ENCODE measurements at places on chromosomes 7 and 10. TPM values are rescaled to one million over a fixed set of nuclear protein-coding genes. Genes with fewer than 3 reads are reported as not detected.
A peak's percentile ranks its signal among the peaks of the same experiment; 100 is the strongest.

The TBATA gene
- total RNA-seq: not detected

DNA sequence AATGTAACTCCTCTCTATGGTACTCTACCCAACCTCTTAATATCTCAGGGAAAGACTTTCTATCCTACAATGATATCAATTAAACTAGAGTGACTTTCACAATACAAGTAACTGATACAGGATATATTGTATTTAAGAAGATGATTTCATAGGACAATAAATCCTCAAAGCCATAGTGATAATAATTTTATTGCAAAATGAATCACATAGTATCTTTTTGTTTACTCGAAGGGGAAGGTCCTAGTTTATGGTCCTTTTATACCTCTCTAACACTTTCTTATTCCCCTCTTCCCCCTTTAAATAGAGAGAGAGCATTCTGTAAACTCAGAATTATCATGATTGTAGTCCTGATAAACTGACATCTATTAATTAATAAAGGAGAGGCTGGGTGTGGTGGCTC, 56.4 kb downstream of the TMEM106B start:
- no peak overlapping the region for H3K27ac ChIP-seq
- no peak overlapping the region for H3K4me3 ChIP-seq
- H3K4me1 ChIP-seq: no peaks in the 10 kb centered on the region

GRCh38 chr10:67200913-67201564, 275.2 kb downstream of the LRRTM3 start:
- H3K4me1 ChIP-seq: no peaks in the 10 kb centered on the region
- H3K4me3 ChIP-seq: no peak overlapping the region

- H3K36me3 ChIP-seq: no peaks in the 10 kb centered on the region
- H3K27ac ChIP-seq: no peak overlapping the region
- H3K27me3 ChIP-seq: no peaks in the 10 kb centered on the region
- H3K4me3 ChIP-seq: no peak overlapping the region
These were observed 43.7 kb downstream of the CPVL start for GRCh38 chr7:29102558-29103151.

- no peaks in the 10 kb centered on the region for H3K27me3 ChIP-seq
- no peaks in the 10 kb centered on the region for H3K36me3 ChIP-seq
- H3K27ac ChIP-seq: no peak overlapping the region
- no peak for DNase-seq
These were observed 58.1 kb downstream of the AGMO start for GRCh38 chr7:15503603-15504290.

The IFIT1B gene
- total RNA-seq: not detected

The TIAL1 gene
- total RNA-seq: 63.5 TPM

DNA sequence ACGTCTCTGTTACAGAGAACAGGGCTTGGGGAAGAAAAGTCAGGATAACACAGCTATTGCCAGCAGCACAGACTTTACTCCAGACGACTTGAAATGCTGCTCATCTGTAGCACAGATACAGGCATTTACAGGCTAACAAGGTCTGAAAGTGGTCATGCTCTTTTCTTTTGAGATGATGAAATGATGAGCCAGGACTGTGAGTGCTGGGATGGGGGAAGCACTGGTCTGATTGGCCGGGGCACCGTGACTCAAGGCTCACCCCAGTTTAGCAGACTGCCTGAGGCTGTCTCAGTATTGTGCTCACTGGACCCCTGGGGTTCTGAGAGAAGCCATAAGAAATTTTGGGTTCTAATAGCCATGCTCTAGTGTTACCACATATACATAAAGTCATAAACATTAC, 12.4 kb downstream of the SMKR1 start:
- H3K4me1 ChIP-seq: no peaks in the 10 kb centered on the region
- H3K27ac ChIP-seq: no peak overlapping the region
- no peaks in the 10 kb centered on the region for H3K36me3 ChIP-seq
- H3K27me3 ChIP-seq: no peaks in the 10 kb centered on the region
- no peak overlapping the region for H3K4me3 ChIP-seq
- no peak for DNase-seq

DNA sequence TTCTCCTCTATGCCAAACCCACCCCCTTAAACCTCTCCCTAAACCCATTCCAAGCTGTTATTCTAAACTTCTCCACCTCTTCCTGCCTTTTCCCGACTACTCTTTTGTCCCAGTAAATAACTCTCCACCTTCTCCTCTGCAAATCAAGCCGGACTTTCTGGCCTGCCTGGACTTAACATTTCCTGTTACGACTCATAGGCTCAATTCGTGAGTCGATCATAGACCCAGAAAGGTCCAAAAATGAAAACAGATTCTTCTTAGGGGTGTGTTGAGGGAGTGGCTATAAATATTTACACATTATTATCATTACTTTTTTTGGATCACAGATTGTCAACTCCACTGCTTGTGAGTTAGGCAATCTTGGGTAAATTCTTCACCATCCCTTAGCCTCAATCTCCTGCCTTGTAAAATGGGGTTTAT, 59.0 kb upstream of the HABP2 start:
- H3K27ac ChIP-seq: no peak overlapping the region
- peaks cover 8% of the 10 kb centered on the region for H3K27me3 ChIP-seq
- no peaks in the 10 kb centered on the region for H3K4me1 ChIP-seq
- H3K4me3 ChIP-seq: no peak overlapping the region
- no peak for DNase-seq
- H3K36me3 ChIP-seq: no peaks in the 10 kb centered on the region

The HBP1 gene
- total RNA-seq: 56.0 TPM

DNA sequence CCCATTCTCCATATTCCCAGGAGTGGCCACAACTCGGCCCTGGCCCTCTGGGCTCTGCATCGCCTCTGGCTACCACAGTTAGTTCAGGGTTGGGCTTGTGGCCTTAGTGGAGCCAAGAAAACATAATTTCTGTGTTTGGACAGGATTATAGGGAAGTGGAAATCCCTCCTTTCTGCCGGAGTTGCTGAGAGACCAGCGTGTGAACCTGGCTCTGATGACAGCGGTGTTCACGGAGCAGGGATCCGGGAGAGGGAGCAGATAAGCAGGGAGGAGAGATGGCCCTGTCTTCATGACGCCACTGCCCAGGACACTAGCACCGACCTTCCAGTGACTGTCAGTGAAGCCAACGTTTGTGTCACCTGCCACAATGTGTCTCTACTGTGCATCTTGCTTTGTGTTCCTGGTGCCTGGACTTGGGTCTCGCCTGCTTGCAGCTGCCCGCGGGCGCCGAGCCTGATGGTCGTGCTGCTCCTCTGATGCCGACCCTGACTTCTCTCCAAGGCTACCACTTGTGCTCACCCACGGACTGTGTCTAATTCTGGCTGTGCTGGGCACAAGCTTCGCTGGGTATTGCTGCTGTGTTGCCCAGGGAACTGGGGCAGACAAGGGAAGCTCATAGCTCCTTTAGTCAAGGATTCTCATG, 67.0 kb upstream of the VIPR2 start:
- no peaks in the 10 kb centered on the region for H3K36me3 ChIP-seq
- H3K27ac ChIP-seq: no peak overlapping the region
- no peak for DNase-seq
- H3K27me3 ChIP-seq: no peaks in the 10 kb centered on the region
- no peak overlapping the region for H3K4me3 ChIP-seq

GRCh38 chr7:96241855-96242254, 80.0 kb downstream of the SLC25A13 start:
- no peak for DNase-seq
- H3K36me3 ChIP-seq: no peaks in the 10 kb centered on the region
- H3K4me1 ChIP-seq: no peaks in the 10 kb centered on the region
- H3K27me3 ChIP-seq: no peaks in the 10 kb centered on the region
- no peak overlapping the region for H3K27ac ChIP-seq

The ADD3 gene
- 114 TPM for total RNA-seq

- H3K4me1 ChIP-seq: peaks cover 7% of the 10 kb centered on the region
- no peaks in the 10 kb centered on the region for H3K36me3 ChIP-seq
- no peak overlapping the region for H3K4me3 ChIP-seq
- DNase-seq: no peak
These were observed 69.1 kb downstream of the SLIT1 start for GRCh38 chr10:97116462-97117162.

- no peaks in the 10 kb centered on the region for H3K27me3 ChIP-seq
- peak; percentile 25 for DNase-seq
- H3K27ac ChIP-seq: no peak overlapping the region
These were observed 520.0 kb downstream of the PARD3 start for GRCh38 chr10:34295142-34295548.

- no peaks in the 10 kb centered on the region for H3K36me3 ChIP-seq
- H3K4me3 ChIP-seq: no peak overlapping the region
- peak; percentile 53 for DNase-seq
- peaks cover 17% of the 10 kb centered on the region for H3K4me1 ChIP-seq
- no peaks in the 10 kb centered on the region for H3K27me3 ChIP-seq
These were observed 48.0 kb upstream of the MSRB2 start for GRCh38 chr10:23047201-23048050.

DNA sequence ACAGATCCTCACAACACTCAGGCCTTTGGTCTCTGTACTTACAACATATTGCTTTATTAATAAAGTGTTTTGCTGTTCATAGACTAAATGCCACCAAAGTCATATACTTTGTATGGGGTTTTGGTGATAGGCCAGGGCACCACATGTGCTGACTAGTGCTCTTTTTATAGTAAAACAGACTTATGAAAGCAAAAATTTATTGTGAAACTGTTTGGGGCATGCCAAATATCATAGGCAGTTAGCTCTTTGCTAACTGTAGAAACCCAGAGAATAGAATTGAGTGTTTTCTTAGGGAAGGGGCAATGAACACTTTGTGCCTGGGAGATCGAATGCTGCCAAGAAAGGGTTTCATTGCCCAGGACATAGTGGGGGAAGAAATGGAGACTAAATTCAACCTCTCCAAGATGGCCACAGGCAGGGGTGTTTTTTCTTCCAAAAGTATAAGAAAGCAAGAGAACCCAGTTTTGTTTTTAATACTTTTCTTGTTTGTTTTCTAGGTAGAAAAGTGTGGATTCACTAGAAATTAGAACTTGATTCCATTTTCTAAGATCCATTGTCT, 142.7 kb downstream of the TRIL start:
- peaks cover 14% of the 10 kb centered on the region for H3K4me1 ChIP-seq
- H3K27ac ChIP-seq: no peak overlapping the region
- no peak overlapping the region for H3K4me3 ChIP-seq
- H3K36me3 ChIP-seq: no peaks in the 10 kb centered on the region
- DNase-seq: peak; percentile 17
- H3K27me3 ChIP-seq: no peaks in the 10 kb centered on the region

- no peak overlapping the region for H3K4me3 ChIP-seq
- no peak overlapping the region for H3K27ac ChIP-seq
- DNase-seq: no peak
- H3K4me1 ChIP-seq: peaks cover 38% of the 10 kb centered on the region
These were observed 62.6 kb upstream of the EFCAB10 start for GRCh38 chr7:105643851-105644250.

GRCh38 chr10:22992075-22992474, 64.2 kb downstream of the ARMC3 start:
- no peak for DNase-seq
- no peaks in the 10 kb centered on the region for H3K36me3 ChIP-seq
- H3K27me3 ChIP-seq: no peaks in the 10 kb centered on the region
- no peak overlapping the region for H3K27ac ChIP-seq
- peaks cover 6% of the 10 kb centered on the region for H3K4me1 ChIP-seq

DNA sequence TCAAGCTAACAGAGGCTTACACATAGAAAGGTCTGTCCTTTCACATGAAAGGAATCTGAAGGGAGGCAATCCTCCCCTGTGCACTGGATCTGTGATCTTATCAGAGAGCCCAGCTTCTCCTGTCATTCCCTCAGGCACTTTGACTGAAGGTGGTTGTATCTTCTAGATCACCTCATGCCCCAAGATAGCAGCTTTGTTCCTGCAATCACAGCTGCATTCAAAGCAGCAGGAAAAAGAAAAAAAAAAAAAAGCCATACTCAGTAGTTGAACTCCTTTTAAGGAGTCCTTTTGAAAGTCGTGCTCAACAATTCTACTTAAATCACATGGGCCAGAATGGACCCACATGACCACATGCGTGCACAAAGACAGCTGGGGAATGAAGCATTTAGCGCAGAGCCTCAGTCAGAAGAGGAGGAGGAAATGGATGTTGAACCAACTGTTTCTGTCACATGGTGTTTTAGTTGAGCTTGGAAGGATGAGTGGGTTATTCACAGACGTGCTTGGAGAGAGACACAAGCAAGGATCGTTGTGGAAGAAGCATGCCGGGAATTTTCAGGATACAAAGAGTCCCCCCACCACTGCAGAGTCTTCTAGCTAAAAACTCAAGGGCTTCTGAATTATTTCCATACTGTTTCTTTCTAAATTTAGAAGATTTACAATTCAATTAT, 13.0 kb upstream of the PFKP start:
- peaks cover 35% of the 10 kb centered on the region for H3K4me1 ChIP-seq
- no peak overlapping the region for H3K4me3 ChIP-seq
- no peaks in the 10 kb centered on the region for H3K27me3 ChIP-seq
- no peaks in the 10 kb centered on the region for H3K36me3 ChIP-seq
- H3K27ac ChIP-seq: peak overlapping the region; percentile 82

DNA sequence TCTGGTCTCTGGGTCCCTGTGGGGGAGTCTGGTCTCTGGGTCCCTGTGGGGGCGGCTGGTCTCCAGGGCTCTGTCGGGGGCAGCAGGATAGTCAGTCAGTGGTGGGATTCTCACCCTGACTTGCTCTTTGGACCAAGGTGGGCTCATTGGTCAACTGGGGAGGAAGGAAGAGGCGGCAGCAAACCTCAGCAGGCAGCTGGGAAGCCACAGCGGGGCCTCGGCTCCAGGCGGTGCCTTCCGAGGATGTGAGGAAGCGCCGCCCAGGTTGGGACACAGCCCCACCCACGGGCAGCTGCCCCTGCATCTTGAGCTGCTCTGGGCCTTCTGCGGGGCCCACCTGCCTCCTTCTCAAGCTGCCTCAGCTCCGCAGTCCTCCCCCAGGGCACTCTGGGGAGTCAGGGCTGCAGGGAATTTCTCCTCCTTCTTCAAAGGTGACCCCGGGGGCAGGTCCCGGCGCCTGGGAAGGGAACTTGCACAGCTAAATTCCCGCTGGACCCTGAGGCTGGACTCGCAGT, 20.4 kb upstream of the KNDC1 start:
- no peak overlapping the region for H3K27ac ChIP-seq
- H3K36me3 ChIP-seq: no peaks in the 10 kb centered on the region
- DNase-seq: no peak
- H3K4me1 ChIP-seq: peaks cover 20% of the 10 kb centered on the region
- H3K4me3 ChIP-seq: no peak overlapping the region
- H3K27me3 ChIP-seq: no peaks in the 10 kb centered on the region

DNA sequence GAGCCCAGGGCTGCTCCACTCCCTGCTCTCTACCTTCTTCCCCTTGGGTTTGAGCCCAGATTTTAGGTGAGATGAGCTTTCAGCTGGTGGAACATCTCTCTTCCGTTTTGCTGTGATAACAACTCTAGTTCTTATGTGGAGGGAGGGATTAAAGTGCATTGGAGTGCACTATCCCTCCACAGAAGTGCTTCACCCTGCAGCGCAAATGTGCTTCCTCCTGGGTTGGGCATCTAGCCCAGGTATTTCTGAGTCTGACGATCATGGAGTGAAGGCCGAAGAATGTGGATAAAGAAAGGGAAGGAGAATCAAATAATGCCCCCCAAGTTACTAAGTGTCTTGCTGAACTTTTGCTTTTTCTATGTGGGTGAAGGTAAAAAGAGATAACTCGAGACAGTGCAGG, 157.4 kb downstream of the CACNB2 start:
- no peak overlapping the region for H3K4me3 ChIP-seq
- no peaks in the 10 kb centered on the region for H3K36me3 ChIP-seq
- H3K27me3 ChIP-seq: no peaks in the 10 kb centered on the region
- no peaks in the 10 kb centered on the region for H3K4me1 ChIP-seq
- no peak overlapping the region for H3K27ac ChIP-seq

GRCh38 chr10:3241274-3241921, 68.8 kb upstream of the PITRM1 start:
- H3K4me3 ChIP-seq: no peak overlapping the region
- DNase-seq: no peak
- no peaks in the 10 kb centered on the region for H3K36me3 ChIP-seq
- H3K27me3 ChIP-seq: peaks cover 12% of the 10 kb centered on the region
- H3K4me1 ChIP-seq: no peaks in the 10 kb centered on the region
